ENCODE measurements at places on chromosomes 6 and 20. TPM values are rescaled to one million over a fixed set of nuclear protein-coding genes. Genes with fewer than 3 reads are reported as not detected.

Gene GSTA3
- not detected for total RNA-seq

Gene PHACTR3
- total RNA-seq = 0.29 TPM

Gene EXOC2
- 26.5 TPM for total RNA-seq

Gene NR2E1
- not detected for total RNA-seq

Gene EPHA7
- total RNA-seq = 0.66 TPM

Gene TREM1
- total RNA-seq = 0.98 TPM

Gene PRPF6
- 53.9 TPM for total RNA-seq

Gene FAM209B
- not detected for total RNA-seq

Gene CGA
- total RNA-seq = not detected

Gene SLC17A1
- not detected for total RNA-seq

Gene GNAS-AS1
- total RNA-seq = 0.98 TPM

Gene ARHGAP40
- 33.8 TPM for total RNA-seq
